ENCODE measurements at places on chromosomes 7 and 10.

DNA sequence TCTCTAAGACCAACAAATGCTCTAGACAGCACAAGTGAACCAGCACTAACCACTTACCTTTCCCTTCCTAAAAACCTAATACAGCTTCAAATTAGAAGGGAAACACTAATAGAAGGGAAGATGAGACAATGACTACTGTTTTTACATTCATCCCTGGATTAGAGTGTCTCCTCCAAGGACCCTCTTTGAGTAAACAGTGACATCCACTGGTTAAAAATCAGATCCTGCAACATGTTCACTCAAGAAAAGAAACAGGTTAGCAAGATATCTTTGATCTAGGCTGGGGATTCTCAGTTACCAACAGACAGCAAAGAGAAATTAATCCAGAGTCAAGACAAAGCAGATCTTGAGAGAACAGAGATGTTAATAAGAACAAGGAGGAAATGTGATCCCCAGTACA is 177.7 kb upstream of the GHITM start:
- DNase-seq = peak; percentile 0

DNA sequence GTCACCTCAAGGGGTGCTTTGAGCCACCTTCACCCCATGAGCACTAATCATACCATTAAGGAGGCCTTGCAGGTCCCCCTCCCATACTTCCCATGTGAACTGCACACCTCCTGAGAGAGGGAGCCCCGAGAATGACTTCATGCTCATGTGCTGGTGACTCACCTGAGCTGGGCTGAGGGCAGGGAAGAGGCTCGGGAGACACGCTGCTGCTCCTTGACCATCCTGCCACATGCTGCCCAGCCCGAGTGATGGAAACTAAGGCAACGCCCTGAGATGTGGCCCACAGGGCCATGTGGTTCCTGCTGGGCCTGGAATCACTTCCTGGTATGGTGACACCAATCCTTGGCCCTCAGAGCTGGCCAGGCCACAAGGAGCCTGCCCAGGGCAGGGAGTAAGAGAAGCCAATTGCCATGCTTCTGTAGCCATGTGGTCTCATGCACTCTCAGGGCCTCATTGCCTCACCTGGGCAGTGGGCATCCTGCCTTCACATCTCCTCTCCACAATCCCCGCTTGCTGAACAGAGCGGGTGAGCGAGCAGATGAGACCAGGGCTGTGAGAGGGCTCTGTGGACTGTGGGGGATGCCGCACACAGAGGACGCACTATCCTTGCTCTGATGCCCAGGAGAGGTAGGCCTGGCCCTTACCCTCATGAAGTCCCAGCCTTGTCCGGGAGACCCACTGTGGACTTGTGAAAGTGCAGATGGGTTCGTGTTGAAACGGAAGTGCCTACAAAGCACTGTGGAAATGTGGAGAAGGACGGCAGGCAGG is 18.3 kb upstream of the PPIF start:
- DNase-seq = no peak

- DNase-seq = no peak
Measured at GRCh38 chr10:78956391-78956790, 112.4 kb upstream of the ZMIZ1 start.

GRCh38 chr7:2016021-2016631 is 216.6 kb downstream of the MAD1L1 start:
- DNase-seq = no peak

DNA sequence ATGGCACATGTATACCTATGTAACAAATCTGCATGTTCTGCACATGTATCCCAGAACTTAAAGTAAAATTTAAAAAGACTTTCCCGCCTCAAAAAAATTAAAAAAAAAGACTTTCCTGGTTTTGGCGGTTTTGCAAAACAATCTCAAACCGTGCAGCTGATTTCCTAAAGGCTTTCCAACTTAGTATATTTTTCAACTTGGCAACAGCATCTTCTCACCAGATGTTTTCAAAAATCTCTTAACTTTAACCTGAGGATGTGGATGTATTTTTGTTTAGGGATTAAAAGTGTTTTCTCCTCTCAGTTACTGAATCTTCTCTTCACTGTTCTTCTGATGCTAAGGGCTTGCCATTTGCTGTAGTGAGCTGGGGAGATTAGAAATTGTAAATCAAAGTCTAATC is 96.5 kb upstream of the PLPP4 start:
- DNase-seq = no peak

DNA sequence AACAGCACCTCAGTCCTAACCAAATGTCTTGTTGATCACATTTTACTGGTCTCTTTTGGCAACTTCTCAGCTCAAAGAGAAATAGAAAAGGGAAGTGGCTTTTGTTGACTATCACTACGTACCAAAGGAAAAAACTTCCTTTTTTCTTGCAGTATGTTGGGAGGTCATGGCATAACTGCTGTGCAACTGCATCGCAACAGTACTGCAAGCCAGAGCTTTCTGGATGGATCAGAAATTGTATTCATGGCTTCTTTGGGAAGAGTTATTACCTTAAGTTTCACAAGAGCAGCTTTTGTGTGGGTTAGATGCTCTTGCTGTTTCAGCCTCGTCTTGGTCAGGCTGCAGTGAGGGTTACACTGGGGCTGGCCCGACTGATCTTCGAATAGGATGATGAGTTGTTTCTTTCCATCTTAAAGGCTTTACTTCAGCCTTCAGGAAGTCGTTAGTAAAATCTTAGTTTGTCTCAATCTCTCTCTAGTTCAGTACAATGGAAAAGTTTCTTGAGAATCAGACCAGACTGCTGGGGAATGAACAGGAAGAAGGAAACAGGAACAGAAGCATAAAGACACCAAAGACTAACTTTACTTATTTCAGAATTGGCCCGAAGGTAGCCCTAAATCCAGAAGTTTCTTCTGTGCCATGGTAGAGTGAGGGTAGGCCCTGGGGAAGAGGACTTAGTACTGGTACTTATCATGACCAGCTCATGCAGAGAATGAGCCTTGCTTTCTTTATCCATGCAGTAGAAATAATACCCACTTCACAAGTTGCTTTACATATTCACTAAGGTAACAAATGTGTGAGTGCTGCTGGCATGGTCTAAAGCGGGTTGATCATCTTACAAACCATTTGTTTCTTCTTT is 153.6 kb downstream of the CELF2 start:
- DNase-seq = no peak

- no peak for DNase-seq
Measured at GRCh38 chr7:133824132-133824531, 303.0 kb upstream of the LRGUK start.

DNA sequence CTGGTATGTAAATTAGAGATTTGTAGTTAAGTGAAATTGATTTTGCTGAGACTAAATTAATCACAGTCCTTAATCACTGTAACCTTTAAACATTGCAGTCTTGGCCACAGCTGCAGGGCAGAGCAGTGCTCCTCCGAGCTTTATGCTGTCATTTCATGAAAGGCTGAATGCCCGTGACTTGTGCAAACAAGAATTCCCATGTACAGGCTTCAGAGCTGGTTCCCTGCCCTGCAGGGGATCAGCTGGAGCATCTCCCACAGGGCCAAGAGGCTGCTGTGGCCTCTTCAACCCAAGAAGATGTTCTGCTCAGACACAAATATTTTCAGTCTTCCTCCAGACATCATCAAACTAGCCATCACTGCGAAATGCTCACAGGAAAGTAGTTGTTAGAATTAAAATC is 419.1 kb downstream of the AUTS2 start:
- DNase-seq = no peak

GRCh38 chr10:22252801-22253579 is 35.2 kb upstream of the EBLN1 start:
- DNase-seq = no peak

- DNase-seq = no peak
Measured at GRCh38 chr10:22321156-22321923, 441 bp downstream of the BMI1 start.

DNA sequence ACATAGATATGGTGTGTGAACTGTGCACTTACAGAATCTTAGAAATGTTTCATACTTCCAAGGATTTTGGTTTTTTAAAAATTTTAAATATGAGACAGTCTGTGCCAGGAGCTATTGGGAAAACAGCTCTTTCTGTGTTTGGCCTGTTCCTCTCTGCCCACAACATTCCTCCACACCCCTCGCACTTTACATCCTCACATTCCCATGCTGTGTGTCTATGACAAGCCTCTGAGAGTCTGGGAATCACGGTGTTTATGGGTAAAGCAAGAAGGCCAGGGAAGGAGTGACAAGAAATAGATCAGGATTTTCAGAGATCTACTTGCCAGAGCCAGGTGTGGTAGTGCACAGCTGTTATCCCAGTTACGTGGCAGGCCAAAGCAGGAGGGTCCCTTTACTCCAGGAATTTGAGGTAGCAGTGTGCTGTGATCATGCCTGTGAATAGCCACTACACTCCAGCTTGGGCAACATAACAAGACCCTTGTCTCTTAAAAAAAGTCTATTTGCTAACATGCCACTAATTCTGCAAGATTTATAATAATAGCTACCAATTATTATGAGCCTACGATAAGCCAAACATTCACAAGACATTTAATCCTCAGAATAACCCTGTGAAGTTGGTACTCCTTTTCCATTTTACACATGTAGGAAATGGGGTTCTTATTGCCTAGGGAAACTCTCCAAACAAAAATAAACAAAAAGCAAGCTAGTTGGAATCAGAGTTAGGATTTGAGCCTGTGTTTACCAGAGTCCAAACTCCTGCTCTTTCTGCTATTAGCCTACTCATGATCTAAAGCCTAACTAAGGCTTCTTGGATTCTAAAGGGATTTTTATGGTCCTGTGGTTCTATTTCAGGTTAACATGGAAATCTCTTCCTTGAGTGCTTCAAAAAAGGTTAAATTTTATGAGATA is 168.3 kb upstream of the SP8 start:
- DNase-seq = no peak

- peak; percentile 0 for DNase-seq
Measured at GRCh38 chr10:42951486-42952251, 125.2 kb upstream of the RET start.
